ENCODE measurements at places on chromosomes 7 and 10. TPM values are rescaled to one million over a fixed set of nuclear protein-coding genes. Genes with fewer than 3 reads are reported as not detected.
A peak's percentile ranks its signal among the peaks of the same experiment; 100 is the strongest.

GRCh38 chr7:32108651-32109050 lies 38.4 kb upstream of the PDE1C start:
- DNase-seq, result no peak

- DNase-seq, result no peak
Measured at GRCh38 chr7:66960192-66960591, 35.2 kb downstream of the SBDS start.

DNA sequence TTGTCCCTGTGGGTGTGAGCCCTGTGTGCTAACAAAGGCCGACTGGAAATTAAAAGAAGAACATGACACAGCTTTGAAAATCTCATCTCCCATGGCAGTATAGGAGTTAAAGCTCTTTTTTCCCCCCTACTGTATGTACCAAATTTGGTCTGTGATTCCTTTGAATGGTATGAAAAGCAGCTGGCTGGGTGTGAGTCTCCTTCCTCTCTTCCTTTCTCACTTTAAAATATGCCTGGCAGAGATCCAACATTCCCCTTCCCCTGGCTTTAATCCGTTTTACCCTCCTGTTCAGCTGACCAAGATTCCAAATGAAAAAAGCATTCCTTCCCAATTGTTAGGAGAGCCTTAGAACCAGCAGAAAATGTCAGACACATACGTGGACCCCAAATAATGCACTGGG lies 225.0 kb upstream of the CELF2 start:
- no peak for DNase-seq

Gene SPDYE9
- total RNA-seq, result not detected

DNA sequence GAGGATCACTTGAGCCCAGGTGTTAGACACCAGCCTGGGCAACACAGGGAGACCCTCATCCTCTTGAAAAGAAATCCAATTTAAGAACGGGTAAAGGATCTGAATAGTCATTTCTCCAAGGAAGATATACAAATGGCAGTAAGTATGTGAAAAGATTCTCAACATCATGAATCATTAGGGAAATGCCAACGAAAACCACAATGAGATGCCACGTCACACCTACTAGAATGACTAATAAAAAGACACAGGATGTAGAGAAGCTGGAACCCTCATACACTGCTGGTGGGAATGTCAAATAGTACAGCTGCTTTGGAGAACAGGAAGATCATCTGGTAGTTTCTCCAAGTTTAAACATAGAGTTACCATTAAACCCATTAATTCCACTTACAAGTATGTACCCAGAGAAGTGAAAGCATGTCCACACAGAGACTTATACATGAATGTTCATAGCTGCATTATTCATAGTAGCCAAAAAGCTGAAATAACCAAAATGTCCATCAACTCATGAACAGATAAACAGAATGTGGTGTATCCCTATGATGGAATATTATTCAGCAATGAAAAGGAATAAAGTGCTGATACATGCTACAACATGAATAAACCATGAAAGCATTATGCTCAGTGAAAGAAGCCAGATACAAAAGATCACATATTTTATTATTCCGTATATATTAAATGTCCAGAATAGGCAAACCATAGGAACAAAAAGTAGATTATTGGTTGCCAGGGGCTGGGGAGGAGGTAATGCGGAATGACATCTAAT lies 13.1 kb upstream of the ZMIZ2 start:
- no peak for DNase-seq

DNA sequence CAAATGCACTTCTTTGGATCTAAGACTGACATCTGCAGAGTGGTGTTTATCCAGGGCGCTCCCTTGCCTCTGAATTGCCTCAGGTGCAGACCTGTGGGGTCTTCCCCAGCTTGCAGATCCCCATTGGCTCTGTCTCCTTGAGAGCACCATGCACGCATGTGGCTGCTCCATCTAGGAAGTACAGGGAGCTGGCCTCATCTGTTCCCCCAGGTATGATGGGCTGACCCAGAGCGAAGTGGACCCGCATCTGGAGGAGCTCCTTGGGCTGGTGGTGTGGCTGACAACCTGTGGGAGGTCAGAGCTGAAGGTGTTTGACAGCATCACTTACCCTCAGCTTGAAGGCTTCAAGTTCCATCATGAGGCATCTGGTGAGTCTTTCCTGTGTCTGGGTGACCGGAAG lies 44.5 kb downstream of the WDFY4 start:
- DNase-seq, result no peak

GRCh38 chr10:8539056-8539455 lies 484.6 kb downstream of the GATA3 start:
- no peak for DNase-seq

GRCh38 chr10:89398003-89398749 lies 5.8 kb downstream of the IFIT1 start:
- DNase-seq, result no peak

DNA sequence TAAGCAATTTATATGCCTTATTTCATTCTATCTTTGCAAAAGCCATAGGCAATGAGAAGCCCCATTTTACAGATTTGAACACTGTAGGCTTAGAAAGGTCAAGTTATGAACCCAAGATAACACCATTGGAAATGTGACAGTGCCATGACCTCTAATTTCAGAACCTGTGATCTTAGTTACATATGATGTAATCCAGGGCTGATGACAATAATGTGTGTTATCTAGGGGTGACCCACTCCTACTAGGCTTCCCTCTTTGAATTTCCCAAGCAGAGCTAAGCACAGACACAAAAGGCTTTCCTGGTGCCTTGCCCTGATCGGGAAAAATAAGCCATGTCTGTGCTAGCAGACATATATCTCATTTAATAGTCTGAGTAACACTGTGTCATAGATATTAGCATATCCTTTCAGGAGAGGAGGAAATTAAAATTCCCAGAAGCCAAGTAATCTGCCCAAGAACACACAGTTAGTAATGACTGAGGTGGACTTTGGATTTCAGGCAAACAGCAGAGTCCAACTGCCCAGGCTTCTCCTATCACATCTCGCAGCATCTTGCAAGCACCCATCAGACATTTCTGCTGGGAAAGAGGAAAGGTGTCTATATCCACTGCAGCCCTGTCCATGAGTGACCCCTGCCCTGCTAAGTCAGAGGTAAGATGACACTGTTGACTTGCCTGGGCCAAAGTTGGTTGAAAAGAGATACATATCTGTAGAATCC lies 2.8 kb upstream of the TECTB start:
- DNase-seq, result no peak

DNA sequence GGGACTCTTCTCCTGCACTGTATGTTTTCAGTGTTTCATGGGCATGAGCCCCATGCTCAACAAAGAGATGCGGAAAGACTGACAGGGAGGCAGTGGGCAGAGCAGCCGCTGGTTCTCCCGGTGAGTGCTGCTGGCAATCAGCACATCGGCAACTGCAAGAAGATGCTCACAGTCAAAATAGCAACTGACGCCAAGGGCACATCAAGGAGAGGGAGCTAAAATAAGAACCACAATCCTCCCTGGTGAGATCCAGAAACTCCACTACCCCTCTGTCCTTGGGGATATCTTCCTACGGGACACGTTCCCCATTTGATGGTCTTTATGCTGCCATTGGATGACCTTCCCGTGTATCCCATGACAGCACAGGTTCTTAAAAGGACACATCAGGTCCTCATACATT lies 28.9 kb upstream of the SVIL start:
- DNase-seq, result no peak

DNA sequence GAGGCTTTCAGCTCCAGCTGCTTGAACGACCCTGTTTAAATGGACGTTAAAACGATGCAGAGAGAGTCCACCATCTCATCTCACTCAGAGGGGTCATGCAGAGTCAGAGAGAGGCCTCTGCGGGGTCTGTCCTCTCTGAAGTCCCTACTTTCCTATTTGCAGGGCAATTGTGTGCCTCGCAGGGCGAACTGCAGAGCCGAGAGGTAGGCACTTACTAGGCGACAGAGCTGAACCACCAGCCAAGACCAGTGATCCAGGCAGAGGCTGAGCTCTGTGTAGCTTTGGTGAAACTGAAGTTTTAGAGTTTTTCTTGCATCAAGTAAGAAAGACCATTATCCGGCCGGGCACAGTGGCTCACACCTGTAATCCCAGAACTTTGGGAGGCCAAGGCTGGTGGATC lies 64.1 kb upstream of the CUX1 start:
- DNase-seq, result no peak

DNA sequence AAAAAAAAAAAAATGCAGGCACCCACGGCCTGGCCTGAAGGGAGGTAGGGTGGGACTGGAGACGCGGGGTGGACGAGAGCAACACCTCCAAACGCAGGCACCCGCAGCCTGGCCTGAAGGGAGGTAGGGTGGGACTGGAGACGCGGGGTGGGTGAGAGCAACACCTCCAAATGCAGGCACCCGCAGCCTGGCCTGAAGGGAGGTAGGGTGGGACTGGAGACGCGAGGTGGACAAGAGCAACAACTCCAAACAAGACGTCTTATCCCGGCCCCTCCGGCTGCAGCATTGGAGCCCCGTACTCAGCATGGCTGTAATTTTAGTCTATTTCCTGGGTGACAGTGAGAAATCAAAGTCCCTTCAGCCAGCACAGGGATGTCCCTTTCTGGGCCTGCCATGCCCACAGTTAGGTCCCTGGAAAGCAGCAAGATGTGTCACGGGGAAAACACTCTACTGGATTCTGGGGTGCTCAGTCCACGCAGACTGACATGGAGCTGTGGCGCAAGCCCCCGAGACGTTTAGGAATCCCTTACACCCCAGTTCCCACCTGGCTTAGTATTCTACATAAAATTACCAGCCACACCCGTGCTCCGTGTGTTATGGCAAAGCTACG lies 119.9 kb downstream of the WDR37 start:
- DNase-seq, result peak; percentile 47

Gene TAS2R3
- 1.5 TPM for total RNA-seq

DNA sequence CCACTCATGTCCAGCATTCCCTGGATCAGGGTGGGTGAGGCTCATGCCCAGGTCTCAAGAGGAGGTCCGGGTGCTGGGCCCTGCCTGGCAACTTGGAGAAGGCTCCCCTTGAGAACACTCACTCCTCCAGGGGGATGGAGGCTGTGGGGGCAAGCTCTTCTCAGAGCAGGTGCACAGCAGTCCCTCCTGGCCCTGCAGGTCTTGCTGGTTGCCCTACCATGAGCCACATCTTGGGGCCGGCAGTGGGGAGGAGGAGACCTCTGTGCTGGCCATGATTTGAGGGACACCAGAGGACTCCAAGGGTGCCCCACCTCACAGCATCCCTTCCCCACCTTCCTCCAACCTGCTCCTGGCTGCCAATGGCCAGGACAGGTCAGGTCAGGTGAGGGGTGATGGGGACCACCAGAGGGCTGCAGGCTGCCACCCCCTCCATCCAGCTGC lies 87.4 kb upstream of the RET start:
- DNase-seq, result no peak

Gene TYW1B
- 14.7 TPM for total RNA-seq

- no peak for DNase-seq
Measured at GRCh38 chr10:1200866-1201807, 145.0 kb downstream of the WDR37 start.

DNA sequence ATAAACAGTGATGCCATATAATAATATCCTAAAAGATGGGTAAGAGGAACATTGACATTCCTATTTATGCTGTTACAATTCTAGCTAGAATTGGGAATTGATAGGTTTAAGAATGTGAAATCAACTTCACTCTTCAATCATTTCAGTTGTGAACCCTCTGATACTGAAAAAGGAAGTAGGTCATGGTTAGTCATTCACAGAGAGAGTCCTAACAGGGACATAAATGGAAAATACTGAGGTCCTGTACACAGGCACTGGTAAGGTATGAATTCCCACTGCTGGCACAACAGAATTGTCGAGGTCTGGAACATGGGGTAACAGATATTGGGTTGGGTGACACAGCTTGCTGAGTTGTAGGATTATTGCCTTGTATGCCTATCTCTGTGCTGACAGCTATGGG lies 289.4 kb upstream of the LRRN3 start:
- DNase-seq, result no peak

DNA sequence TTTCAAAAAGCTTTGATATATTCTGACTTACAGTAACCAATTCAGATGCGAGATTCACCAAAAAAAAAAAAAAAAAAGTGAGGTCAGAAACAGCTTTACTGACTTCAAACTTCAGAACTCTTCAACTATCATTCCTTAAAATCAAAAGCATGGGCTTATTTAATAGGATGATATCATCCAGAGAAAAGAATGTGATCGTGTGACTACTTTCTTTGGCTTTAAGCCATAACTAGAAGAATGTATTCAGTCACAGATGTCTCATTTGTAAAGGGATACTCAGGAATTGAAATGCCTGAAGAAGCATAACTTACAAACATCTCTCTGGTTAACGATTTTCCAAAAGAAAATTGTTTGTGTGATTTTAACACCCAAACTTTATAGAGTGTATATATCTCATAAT lies 11.5 kb downstream of the TPK1 start:
- no peak for DNase-seq

Gene GPC2
- 1.0 TPM for total RNA-seq

GRCh38 chr10:14839305-14839695 lies 1.2 kb downstream of the HSPA14 start:
- no peak for DNase-seq

- DNase-seq, result no peak
Measured at GRCh38 chr10:86139066-86139657, 227.4 kb downstream of the GRID1 start.

DNA sequence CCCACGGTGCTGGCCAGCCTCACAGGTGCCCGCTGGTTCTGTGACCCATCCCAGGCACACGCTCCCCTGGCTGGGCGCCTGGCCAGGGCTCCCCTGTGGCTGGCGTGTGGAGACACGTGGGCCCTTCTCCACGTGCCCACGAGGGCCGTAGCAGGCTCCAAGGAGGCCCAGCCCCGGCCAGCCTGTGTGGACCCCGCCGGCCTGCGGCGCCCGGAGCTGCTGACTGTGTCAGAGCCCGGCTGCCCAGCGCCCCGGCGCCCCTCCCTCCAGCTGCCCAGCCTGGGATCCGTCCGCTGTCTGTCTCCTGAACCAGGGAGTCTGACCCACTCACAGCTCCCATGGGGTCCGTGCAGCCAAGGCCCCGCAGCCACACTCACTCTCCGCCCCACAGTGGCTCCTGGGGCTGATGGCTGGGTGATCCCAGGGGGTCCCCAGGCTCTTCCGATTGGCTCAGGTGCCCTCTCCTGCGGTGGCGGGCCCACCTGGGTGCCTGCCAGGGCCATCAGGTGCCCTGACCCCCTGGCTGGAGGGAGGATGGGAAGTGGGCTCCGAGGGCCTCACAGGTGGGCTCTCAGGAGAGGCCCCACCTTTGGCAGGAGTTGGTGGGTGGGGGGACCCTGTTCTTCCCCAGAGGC lies 9.6 kb downstream of the TMEM184A start:
- peak; percentile 85 for DNase-seq

Gene PALD1
- 14.8 TPM for total RNA-seq

Gene LRRC61
- total RNA-seq, result 17.5 TPM

DNA sequence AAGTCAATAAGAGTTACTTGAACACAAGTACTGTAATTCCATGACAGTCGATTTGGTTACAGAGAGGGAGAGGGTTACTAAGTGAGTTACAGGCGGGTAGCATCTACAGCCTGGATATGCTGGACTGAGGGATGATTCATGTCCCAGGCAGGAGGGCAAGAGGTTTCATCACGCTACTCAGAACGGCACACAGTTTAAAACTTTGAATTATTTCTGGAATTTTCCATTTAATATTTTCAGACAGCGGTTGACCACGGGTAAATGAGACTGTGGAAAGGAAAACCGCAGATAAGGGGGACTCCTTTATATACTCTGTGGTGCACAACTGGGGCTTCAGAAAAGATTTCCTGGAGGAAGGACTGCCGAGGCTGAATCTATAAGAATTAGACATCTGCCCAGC lies 25.7 kb upstream of the LRRC4 start:
- DNase-seq, result no peak
